ENCODE measurements at places on chromosomes 6 and 20. TPM values are rescaled to one million over a fixed set of nuclear protein-coding genes. Genes with fewer than 3 reads are reported as not detected.

Gene RIMS4
- total RNA-seq = 2.4 TPM

Gene BMP7
- not detected for total RNA-seq

GRCh38 chr6:28710466-28711191 is 184.9 kb downstream of the GPX5 start:
- DNase-seq = no peak

- DNase-seq = no peak
These were observed 9.7 kb downstream of the BEND3 start for GRCh38 chr6:107105511-107106116.

DNA sequence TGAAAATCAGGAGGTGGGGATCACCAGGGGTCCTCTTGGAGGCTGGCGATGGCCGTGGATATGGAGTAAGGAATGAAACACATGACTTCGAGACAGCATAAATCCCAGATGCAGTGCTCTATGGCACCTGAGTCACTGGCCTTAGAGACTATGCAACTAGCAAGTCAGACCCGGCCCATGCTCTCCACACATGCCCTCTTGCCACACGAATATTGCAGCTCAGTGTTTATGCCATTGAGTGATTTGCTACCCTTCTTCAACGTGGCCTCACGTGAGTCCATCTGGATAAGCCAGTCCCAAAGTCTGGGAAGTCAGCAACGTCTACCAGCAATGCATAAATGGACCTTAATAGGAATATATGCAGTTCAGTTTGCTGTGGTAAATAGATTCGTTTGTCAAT is 466.3 kb downstream of the CD83 start:
- no peak for DNase-seq

GRCh38 chr6:155352811-155353210 is 38.5 kb upstream of the TFB1M start:
- DNase-seq = no peak

DNA sequence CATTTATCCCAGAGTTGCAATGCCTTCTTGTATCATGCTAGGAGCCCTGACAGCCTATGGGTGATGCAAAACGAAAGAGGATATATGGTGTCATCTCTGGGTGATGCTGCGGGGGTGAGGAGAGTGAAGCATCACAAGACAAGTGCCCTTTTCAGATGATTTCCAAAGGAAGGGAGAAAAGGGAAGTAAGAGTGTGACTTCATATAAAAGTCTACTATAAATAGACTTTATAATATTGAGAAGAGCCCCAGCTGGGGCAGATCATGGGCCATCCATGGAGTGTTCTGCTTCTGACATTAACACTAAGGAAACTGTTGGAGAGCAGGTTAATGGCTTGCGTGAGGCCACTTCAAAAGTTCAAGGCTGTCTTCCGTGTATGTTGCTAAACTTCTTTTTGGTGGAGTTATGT is 4.4 kb downstream of the CD83 start:
- DNase-seq = no peak

- DNase-seq = no peak
These were observed 135.6 kb upstream of the PTPRK start for GRCh38 chr6:128655978-128656498.
